SJSA1 (cell line): ENCODE measurements at places on chromosomes 1 and 21. TPM values are rescaled to one million over a fixed set of nuclear protein-coding genes. Genes with fewer than 3 reads are reported as not detected.
A peak's percentile ranks its signal among the peaks of the same experiment; 100 is the strongest.

GRCh38 chr1:54284781-54285529, 85.0 kb downstream of the MRPL37 start:
- no peak for DNase-seq

GRCh38 chr1:23533246-23534023, 2.4 kb upstream of the E2F2 start:
- no peak for DNase-seq

DNA sequence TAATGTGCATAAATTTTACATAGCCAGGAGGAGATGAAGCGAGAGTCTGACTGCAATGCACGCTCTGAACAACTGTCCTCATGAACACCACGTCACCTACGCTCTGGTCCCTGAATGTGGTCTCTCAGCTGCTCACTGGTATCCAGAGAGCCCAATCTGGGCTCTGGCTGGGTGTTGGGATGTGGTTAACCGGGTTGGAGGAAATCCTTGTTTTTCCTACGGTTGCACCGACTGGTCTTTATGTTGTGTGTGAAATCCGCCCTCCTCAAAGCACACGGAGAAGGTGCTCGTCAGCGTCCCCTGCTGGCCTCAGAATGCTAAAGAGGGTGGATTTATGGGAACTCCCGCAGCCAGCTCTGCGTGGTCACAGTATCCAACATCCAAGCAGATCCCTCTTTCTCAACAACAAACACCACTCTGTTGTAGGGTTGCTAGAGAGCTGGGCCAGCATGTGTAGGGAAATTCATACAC, 51.8 kb upstream of the FAM89A start:
- peak; percentile 51 for DNase-seq

DNA sequence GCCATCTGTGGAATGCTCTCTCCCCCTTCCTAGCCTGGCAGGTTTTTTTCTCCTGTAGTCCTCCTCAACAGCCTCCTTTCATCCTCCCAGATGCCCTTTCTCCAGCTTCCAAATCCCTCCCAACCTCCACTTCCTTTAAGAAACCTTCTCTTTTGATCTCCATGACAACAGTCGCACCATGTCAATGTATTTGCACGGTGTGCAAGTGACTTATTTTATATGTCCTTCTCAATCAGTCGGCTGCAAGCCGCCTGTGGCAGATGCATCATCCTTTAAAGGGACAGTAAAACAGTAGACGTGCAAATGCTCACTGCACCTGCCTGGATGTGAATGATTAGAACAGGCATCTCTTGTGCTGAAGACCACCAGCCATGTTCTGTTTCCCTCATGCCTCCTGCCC, 285.2 kb downstream of the PCP4 start:
- DNase-seq: no peak

DNA sequence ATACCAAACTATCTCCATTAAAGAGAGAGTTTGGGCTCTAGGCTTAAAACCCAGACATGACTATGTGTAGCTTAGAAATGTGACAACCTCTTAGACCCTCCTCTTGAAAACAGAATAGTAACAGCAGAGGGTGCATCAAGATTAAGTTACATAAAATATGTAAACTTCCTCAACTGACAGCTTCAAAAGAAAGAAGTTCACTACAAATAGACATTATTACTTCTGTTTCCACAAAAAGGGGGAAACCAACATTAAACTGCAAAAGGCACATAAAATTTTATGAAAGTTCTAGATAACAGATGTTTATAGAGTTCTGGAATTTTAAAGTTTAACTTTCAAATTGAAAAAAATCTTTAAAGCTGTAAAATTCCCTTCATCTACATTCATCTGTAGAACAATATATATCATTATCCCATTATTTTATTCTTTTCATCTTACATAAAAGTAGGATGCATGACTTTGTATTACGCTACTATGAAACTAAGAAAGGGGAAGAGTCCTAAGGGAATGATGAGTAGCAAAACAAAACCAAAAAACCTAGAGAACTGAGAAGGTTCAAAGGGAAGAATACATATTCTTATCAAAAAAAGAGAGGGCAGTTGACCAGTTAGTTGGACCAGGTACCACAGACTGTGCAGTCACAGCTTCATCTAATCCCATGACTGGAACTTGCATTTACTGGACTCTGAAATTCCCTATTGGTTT, 177.0 kb downstream of the SIPA1L2 start:
- no peak for DNase-seq

Gene TFF3
- not detected in 2 replicates for total RNA-seq

Gene FAM78B
- total RNA-seq: 0.11 TPM in 1 of 2 replicates, not detected in the other

Gene DMRTA2
- 15.0 and 16.3 TPM in 2 replicates for total RNA-seq

- no peak for DNase-seq
Measured at GRCh38 chr21:39176271-39176709, 7.0 kb downstream of the PSMG1 start.

DNA sequence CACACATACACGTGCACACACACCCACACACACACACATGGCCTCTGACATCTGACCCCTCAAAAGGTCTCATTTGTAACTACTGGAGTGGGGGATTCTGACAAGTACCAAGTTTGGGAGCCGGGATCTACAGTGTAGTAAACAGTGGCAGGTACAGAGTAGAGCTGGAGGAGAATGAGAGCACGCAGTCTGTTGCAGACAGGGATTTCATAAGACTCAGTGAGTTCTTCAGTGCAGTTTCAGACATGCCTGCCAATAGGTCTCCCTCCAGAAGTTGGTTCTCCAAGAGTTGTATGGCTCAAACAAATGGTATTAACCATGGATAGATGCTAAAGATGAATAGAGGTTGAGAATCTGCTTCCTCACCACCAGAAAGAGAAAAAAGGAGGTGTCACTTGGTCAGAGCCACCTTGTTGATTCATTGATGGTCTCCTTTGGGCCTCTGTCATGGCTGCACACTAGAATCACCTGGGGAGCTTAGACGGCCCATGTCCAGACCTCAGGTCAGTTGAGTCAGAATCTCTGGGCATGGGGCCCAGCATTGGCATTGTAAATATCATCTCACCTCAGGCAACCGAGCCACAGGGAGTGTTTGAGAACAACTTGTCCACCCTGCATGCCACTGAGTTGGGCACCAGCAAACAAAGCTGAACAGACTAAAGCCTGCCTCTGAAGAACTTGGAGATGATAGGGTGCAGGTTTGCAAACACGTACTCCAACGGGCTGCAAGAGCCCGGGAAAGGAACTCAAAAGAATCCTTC, 122.1 kb downstream of the EDEM3 start:
- DNase-seq: peak; percentile 16

- DNase-seq: no peak
Measured at GRCh38 chr1:43271186-43272118, 1.7 kb downstream of the TMEM125 start.
